ENCODE measurements at places on chromosomes 7 and 10.

GRCh38 chr7:29811586-29811985, 5.3 kb downstream of the WIPF3 start:
- DNase-seq = no peak

GRCh38 chr7:120867932-120868331, 10.0 kb upstream of the TSPAN12 start:
- no peak for DNase-seq

GRCh38 chr10:69734797-69735468, 66.8 kb upstream of the COL13A1 start:
- DNase-seq = no peak

GRCh38 chr7:151570366-151570915, 50.7 kb upstream of the RHEB start:
- DNase-seq = no peak

DNA sequence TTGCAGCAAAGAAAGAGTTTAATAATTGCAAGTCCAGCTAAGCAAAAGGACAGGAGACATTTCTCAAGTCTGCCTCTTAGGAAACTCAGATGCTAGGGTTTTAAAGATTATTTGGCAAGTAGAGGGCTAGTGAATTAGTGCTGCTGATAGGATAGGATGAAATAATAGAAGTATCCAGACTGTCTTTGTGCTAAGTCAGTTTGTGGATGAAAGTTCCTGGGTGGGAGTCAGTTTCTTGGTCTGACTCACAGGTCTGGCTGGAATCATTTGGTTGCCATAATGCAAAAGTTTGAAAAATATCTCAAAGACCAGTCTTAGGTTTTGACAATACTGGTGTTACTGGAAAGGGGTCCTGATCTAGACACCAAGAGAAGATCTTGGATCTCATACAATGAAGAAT, 42.6 kb upstream of the INHBA start:
- no peak for DNase-seq

- no peak for DNase-seq
Observed at GRCh38 chr10:132289439-132289838, 18.3 kb downstream of the STK32C start.

DNA sequence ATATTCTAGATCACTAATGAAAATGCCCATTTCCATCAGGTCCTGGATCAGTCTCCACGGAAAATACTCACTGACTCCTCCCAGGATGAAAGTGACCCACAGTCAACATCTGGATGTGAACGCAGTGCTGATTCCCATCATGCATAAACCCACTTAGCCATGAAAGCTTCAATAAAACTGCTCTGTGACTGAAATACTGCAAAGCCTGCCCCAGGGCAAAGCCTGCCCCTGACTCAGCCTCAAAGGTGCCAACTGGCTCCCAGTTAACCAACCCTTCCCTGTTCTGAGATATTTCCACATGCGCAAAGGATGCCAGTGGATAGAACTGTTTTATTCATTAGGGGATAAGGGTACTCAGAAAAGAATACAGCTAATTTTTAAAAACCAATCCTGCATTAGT, 24.0 kb downstream of the OSBPL3 start:
- DNase-seq = no peak

DNA sequence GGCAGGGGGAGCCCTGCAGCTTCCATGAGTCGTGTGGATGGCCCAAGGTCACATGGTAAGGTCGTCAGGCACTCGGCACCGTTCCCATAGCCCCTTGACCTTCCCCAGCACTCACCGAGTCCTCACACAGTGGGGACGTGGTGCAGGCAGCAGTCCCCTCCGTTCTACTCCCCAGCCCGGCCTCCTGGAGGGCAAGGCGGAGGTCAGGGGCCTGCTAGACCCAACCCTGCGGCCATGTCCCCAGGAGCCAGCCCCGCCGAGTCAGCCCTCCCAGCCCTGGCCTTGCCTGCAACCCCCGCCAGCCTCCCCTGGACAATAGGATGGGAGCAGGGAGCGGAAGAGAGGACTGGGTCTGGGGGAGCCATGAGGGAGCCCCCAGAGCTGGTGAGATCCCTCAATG, 65.2 kb downstream of the ELFN1 start:
- no peak for DNase-seq

DNA sequence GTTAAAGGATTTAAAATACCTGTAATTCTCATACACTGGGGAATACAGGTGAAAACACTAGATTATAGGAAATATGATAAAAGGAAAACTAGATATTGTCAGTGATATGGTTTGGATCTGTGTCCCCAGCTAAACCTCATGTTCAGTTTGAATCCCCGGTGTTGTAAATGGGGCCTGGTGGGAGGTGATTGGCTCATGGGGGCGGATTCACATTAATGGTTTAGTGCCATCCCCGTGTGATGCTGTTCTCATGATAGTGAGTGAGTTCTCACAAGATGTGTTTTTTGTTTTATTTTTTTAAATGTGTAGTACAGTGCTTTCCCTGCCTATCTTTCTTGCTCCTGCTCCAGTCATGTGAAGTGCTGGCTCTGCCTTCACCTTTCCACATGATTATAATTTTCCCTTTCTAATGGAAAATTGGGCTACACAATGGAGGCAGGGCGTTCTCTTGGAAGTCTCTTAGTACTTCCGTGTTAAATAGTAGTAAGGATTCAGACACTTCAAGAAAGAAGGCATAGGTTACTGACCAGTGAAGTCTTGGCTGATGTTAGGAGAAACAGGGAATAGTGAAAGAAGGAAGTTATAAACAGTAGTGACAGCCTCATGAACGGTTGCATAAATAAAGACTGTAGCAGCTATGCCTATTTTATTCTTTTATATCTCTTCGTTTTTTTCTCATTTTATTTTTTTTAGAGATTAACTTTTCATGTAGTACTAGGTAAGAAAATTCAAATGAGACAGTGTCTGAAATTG, 386.4 kb downstream of the SUGCT start:
- DNase-seq = no peak

- no peak for DNase-seq
Observed at GRCh38 chr10:112896722-112897121, 53.3 kb upstream of the TCF7L2 start.

DNA sequence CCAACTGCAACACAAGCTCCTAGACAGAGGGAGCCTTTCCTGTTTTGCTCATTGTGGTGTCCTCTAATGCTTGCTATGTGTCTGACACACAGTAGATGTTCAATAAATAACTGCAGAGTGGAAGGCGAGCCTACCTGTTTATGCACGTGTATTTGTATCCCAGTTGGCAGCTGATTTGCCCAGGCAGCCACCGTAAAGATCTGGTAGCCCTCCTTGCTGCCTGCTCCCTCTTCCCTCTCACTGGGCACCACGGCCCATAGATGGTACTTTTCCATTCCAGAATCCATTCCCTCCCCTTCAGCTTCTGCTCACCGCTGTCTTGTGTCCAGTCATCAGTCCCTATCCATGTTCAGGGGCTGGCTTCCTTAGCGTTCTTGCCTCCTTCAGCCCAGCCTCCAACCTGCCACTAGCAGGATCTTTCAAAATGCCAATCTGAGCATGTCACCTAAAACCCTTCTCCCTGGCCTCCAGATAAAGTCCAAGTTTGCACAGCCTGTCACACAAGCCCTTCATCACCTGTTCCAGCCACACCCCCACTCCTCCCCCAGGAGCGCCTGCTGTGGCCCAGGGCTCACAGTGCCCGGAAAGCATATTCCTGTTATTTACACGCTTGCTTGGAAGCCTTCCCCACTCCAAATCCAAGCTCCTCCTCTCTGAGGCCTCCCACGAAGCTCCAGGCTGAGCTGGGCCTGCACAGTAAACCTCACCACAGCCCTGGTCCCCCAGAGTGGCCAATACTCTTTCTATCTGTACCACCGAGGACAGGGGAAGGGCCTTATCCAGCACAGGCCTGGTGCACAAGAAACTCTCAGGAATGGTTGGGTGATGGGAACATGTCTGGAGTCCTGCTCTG, 21.0 kb downstream of the ZCCHC24 start:
- no peak for DNase-seq

- no peak for DNase-seq
Observed at GRCh38 chr7:5488286-5488878, 64.7 kb upstream of the TNRC18 start.

DNA sequence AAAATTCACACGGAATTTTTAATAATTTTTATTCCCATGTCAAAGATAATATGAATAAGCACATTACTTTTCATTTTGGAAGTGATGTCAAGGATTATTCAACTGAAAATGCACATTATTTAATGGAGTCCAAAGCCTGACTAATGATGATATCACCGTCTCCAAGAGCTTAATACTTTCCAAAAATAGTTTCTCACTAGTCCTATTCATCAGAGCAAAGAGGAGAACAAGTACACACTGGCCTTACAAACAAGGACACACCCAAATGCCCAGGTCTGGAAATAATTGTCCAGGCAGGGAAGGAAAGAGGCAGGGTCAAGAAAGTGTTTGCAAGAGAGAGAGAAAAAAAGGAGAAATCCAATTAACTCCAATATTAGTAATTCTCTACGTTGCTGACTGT, 216.8 kb upstream of the CCDC6 start:
- no peak for DNase-seq

- no peak for DNase-seq
Observed at GRCh38 chr10:132981173-132981555, 38.8 kb upstream of the CFAP46 start.

- no peak for DNase-seq
Observed at GRCh38 chr10:21961847-21962246, 41.7 kb downstream of the DNAJC1 start.

- no peak for DNase-seq
Observed at GRCh38 chr10:24320373-24320772, 111.4 kb downstream of the KIAA1217 start.

- DNase-seq = no peak
Observed at GRCh38 chr7:112089551-112089950, 116.6 kb downstream of the DOCK4 start.

DNA sequence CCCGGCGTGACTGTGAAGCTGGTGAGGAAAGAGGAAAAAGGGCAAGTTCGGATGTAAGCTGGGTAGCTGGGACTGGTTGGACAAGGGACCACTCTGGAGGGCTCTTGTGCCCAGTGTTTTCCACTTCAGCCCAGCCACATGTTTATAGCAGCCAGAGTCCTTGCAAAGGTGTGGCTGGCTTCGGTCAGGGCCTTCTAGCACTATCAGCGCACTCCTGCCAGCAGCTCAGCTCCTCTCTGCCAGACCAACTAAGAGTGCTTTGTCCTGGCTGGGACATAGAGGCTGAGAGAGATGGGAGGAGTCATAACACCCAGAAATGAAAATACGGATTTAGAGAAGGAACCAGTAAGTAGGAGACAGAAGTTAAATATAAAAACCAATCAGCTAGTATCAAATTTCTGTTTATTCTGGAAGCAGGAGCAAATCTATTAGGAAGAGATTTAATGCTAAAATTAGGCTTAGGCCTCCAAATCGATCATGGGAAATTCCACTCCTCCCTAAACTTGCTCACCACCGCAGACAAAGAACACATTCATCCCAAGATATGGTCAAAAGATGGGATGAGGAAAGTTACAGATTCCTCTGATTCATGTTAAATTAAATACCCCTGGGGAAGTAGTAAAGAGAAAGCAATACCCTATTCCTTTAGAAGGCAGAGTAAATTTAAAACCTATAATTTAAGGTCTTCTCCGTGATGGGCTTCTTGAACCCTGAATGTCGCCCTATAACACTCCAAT, 135.0 kb downstream of the RALA start:
- no peak for DNase-seq

DNA sequence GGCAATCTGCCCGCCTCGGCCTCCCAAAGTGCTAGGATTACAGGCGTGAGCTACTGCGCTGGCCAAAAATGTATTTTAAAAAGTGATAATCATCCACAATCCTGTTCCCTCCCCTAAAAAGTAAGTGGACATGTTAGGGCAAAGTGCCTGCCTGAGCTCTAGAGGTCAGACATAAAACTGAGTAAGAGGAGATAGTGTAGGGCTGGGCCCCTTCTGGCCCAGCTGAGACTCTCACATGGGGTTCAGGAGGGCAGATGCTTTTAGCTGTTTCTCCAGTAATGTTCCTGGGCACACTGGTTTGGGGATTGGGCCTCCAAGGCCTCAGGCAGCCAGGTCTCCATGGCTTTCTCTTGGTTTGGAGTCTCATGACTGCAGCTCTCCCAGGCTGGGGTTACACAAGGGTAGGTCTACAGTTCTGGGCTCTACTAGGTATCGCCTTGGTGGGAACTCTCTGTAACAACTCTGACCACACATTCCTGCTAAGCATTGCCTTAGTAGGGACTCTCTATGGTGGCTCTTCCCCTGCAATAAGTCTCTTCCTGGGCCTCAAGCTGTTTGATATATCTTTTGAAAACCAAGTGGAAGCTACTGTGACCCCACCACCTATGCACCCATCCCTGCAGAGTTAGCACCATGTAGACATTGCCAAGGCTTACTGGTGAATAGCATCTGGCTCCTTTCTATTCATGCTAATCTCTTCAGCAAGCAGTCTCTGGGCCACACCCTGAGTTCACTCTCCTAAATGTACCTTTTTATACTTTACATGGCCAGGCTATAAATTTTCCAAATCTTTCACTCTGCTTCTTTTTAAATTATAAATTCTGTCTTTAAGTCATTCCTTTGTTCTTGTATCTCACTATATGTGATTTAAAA, 6.9 kb upstream of the NUDCD3 start:
- no peak for DNase-seq

- DNase-seq = no peak
Observed at GRCh38 chr7:72753781-72754180, 74.2 kb downstream of the TYW1B start.

GRCh38 chr7:73890555-73891147, 29.7 kb downstream of the TMEM270 start:
- no peak for DNase-seq

DNA sequence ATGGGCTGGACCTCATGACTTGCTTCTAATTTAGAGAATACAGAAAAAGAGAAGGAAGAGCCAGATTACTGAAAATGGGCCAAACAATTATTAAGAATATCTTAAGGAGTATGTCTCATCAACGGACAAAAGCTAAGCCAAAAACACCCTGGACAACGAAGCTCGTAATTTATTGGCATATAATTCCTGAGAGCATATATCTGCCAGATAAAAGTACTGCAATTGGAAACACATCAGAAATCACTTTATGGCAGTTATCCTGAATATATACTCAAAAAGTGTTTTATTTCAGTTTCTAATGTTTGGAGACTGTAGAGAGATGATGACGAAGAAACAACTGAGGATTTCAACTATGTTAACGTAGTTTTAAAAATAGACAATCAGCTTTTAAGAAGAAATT, 211.8 kb downstream of the CSTF2T start:
- no peak for DNase-seq

- DNase-seq = no peak
Observed at GRCh38 chr10:65500716-65501115, 1425.1 kb upstream of the LRRTM3 start.

DNA sequence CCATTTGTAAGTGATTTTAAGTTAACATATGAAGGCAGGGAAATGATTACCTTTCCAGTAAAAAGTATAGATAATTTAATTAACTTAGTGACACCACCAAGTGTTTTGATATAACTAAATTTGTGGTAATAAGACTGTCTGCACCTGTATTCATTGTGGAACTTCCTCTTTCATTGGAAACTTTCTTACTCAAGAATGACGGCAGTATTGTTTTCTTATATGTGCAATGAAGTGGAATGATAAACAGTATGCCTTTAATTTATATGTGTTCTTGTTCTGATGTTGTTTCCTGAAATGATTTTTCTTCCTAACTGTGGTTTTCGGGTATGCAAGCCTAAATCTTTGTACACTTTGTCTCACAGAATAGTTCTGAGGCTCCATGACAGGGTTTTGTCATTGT, 46.4 kb downstream of the CASD1 start:
- no peak for DNase-seq
